ENCODE measurements at places on chromosomes 6 and 20.
A peak's percentile ranks its signal among the peaks of the same experiment; 100 is the strongest.

- DNase-seq = peak; percentile 65
These were observed 210.0 kb upstream of the SNX9 start for GRCh38 chr6:157613011-157613522.

GRCh38 chr6:148535976-148536375, 193.3 kb downstream of the SASH1 start:
- DNase-seq = no peak

- DNase-seq = no peak
These were observed 771 bp upstream of the PPP1R3G start for GRCh38 chr6:5084360-5084780.

DNA sequence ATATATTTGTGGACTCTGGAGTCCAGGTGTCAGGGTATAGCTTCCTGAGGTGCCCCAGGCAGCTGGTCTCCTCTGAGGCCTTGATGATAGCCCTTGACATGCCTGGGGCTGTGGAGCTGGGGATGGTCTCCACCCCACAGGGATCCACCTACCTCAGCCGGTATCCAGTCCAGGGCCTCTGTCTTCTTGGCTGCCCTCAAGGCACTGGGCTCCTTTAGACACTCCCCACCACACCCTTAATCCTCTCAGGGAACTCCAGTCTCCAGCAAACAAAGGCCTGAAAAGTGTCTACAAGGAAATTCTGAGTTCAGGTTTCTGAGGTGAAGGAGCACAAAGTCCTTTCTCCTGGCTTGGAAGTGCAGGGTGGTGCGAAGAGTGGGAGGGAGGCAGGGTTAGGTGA, 44.6 kb upstream of the DDR1 start:
- no peak for DNase-seq

GRCh38 chr6:53038141-53038540, 27.1 kb upstream of the FBXO9 start:
- DNase-seq = no peak

Data from AG04449 (cell line).